ENCODE measurements at places on chromosomes 11 and 22.

GRCh38 chr11:124877631-124877909 lies 12.3 kb downstream of the ROBO3 start:
- no peak for DNase-seq

DNA sequence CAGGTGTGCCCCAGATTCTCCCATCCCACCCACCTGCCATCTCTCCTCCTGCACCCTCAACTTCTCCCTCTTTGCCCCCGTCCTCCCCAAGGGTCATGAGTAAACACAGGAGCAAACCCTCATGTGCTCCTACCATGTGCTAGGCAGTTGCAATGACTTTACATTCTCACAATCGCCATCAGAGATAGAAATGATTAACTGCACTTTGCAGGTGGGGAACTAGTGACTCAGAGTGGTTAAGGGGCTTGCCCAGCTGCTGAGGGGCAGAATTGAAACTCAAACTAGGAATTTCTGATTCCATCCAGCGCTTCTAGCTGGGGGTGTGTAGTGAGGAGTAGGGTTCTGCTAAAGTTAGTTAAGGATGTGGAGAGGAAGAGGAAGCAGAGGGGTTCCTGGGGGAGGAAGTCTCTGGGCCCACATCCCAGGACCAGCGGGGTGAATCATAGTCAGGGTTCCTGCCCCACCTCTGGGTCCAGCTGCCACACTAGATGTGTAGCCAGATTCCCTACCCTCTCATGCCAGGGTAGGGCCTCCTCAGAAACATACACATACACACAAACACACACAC lies 16.0 kb upstream of the PRG2 start:
- peak; percentile 34 for DNase-seq

- no peak for DNase-seq
Measured at GRCh38 chr11:120827198-120827597, 196.7 kb upstream of the TBCEL start.

- DNase-seq: no peak
Measured at GRCh38 chr11:37442576-37442975, 844.5 kb upstream of the RAG2 start.

GRCh38 chr11:14611939-14612338 lies 31.7 kb upstream of the PDE3B start:
- no peak for DNase-seq

- DNase-seq: no peak
Measured at GRCh38 chr11:33875621-33876294, 16.1 kb downstream of the LMO2 start.

DNA sequence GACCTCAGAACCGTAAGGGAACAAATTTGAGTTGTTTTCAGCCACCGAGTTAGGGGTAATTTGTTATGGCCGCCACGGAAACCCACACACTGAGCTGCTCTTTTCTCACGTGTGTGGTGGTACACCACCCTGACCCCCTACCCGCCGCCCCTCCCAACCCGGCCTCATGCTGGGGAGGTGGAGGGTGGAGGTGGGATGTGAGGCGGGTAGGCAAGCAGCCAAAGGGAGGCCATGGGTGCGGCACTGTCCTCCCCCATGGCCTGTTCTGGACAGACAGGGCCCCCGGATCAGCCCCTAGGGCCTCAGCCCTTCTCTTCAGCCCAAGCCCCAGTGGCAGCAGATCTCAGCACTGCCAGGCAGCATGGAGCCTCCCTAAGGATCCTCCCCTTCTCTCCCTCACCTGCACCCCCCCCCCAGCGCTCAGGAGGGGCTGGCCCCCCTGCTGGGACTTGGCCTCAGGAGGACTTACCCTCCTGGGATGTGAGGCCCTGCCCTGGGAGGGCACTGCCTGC lies 7.9 kb downstream of the PRR5 start:
- peak; percentile 19 for DNase-seq

DNA sequence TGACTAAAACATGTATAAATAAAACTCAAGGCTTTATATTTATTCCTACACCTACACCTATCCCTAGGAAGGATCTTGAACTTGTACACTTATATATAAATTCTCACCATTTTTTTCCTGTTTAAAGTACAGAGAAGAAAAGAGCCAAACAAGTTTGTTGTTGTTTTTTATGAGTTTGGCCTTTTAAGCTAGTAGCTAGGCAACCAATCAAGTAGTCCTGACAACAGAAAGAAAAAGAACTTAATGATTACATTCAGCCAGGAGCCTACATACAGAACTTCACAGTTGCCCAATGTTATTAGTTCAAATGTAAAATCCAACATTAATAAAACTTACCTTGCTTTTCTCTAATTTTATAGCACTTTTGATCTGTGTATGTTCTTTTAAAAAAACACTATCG lies 316.2 kb downstream of the SOX6 start:
- no peak for DNase-seq

GRCh38 chr11:56509439-56509838 lies 18.3 kb upstream of the OR5M8 start:
- no peak for DNase-seq

DNA sequence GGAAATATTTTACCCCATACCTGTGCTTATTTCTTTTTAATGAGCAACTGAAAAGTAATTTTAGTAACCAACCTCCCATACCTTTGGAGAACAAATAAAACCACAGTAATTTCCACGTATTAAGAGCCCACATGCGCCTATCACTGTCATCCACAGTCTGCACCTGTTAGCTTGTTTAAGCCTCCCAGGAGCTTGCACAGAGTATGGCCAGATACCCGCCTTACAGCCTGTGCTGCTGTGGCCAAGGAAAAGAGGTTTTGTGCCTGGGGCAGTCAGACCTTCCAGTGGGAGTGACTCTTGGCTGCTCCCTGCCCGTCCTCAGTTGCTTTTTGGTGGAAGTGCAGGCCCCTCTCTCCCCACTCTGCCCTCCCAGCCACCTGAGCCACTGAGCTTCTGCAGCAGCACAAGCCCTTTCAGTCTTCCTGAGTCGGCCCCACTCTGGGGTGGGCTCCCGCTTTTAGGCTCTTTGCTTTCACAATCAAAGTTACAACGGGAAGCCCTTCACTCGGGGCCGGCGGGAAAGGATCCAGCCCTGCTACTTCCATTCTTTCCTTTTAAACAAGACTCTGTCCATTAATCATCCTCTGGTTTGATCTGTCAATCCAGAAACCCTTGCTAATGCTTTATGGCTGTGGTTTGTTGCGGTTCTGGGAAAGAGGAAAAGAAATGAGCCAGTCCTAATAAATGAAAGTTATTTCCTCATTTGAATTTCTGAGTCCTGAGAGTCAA lies 308.8 kb downstream of the TBC1D22A start:
- no peak for DNase-seq

- DNase-seq: no peak
Measured at GRCh38 chr11:8998017-8998416, 5.8 kb downstream of the NRIP3 start.
